Stimulated activated CD8-positive, alpha-beta memory T cell treated with anti-CD3 and anti-CD28 coated beads, Interleukin-15, amount 100 ng/mL, for 1 hour (primary cell): ENCODE measurements at places on chromosomes 4 and X.

DNA sequence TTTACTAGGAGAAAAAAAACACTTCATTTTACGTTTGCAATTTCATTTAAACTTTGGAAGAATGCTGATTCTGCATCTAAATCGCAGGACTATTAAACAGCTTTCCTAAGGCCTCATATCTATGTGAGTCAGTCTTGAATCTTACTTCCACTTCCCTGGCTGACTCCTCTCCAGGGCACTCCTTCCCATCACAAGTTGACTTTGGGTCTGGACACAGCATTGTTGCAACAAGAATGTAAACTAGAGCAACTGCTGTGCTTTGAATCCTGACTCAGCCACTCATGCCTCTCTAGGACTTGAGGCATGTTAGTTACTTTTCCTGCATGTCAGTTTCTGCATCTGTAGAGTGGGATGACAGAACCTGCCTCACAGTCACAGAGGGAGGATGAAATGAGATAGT lies 413.8 kb downstream of the FAT4 start:
- no peak for DNase-seq

GRCh38 chr4:106329041-106329618 lies 12.8 kb downstream of the AIMP1 start:
- DNase-seq, result no peak

DNA sequence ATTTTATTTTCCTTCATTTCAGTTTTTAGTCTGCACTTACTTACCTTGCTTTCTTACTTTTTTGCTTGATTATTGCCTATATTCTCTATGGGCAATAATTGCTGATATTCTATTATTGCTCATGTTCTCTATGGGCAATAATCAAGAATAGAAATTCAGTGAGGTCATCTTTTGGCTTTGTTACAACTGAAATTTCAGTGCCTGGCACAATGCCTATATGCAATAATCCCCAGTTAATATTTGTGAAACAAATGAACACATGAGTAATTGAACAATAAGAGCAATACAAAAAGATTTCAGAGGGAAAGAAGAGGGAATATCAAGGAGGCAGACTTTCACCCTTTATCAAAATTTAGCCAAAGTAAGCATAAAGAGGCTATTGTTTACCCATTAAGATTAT lies 48.6 kb upstream of the ARSJ start:
- DNase-seq, result no peak

GRCh38 chr4:24809376-24809775 lies 14.0 kb downstream of the SOD3 start:
- no peak for DNase-seq

DNA sequence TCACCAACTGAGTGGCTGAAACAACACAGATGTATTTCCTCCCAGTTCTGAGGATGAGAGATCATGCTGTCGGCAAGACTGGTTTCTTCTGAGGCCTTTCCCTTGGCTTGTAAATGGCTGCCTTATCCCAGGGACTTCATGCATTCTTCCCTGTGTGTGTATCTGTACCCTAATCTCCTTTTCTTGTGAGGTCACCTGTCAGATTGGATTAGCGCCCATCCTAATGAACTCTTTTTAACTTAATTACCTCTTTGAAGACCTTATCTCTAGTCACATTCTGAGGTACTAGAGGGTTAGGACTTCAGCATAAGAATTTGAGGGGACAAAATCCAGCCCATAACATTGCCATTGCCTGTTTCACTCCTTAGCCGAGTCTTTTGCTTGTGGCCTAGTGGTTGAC lies 59.5 kb upstream of the TMEM150C start:
- no peak for DNase-seq

DNA sequence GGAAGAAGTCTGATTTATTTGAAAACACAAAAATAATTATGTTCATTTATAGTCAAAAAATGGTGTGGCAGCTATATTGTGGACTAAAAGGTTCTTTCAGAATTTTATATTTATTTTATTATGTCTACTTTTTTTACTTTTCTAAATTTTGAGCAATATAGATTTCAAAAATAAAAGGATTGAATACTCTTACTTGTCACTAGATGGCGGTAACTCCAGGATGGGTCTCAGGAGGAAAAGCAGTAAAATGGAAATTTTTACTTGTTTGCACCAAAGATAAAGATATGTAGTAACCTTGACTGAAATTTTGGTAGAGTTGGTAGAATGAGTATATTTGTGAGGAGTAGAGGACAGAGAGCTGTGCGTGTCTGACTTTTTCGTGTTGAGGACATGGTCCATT lies 14.5 kb upstream of the DACH2 start:
- no peak for DNase-seq

GRCh38 chr4:74930162-74930561 lies 2.8 kb upstream of the PARM1 start:
- no peak for DNase-seq

GRCh38 chrX:45632506-45632905 lies 431.8 kb upstream of the DIPK2B start:
- DNase-seq, result no peak

DNA sequence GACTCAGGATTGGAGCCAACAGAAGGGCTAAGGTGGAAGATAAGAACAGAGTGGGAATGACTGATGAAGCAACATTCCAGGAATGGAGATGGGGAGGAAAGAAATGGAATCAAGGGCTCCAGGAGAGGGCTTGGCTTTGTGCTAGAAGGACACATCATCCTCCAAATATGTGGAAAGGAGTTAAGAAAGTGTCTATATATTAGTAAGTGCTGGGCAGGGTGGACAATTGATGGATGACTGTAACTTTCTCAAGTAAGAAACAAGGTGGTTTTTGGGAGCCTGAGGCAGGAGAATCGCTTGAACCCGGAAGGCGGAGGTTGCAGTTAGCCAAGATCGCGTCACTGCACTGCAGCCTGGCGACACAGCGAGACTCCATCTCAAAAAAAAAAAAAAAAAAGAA lies 71.6 kb upstream of the NFKB1 start:
- no peak for DNase-seq

DNA sequence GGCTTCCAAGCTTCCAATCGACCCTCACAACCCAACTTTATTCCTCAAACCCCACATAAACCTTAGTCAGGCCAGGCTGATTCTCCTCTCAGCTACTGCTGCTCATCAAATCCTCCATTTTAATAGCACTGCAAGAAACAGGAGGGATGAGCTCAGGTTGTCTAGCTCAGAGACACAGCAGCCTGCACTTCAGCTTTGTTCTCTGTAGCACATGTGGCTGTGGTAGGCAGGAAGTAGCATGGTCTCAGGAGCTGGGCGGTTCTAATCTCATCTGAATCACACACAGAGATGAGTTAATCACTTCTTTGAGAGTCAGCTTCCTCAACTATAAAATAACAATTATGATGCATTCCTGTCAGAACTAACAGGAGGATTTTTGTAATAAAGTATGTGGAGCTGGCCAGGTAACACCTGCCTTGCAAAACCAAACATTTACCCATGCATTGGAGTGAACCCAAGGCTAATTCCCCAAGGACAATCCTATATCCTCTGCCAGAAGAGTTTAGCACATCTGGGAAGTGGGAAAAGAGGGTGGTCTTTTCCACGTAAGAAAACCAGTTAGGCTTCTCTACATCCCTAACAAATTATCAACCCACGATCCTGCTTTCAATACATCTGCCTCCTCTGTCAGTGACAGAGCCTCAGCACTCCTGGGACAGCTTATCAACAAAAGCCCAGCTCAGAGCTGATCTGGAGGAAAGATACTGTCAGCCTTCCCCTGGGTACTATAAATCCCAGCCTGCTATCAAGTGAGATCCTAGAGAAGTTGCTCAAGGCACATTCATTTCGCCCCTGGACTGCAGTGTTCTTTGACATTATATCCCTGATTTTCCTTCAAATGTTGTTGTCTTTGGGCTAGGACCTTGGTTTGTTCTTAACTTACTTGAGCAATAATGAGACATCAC lies 32.8 kb downstream of the ELOVL6 start:
- DNase-seq, result peak; percentile 26

DNA sequence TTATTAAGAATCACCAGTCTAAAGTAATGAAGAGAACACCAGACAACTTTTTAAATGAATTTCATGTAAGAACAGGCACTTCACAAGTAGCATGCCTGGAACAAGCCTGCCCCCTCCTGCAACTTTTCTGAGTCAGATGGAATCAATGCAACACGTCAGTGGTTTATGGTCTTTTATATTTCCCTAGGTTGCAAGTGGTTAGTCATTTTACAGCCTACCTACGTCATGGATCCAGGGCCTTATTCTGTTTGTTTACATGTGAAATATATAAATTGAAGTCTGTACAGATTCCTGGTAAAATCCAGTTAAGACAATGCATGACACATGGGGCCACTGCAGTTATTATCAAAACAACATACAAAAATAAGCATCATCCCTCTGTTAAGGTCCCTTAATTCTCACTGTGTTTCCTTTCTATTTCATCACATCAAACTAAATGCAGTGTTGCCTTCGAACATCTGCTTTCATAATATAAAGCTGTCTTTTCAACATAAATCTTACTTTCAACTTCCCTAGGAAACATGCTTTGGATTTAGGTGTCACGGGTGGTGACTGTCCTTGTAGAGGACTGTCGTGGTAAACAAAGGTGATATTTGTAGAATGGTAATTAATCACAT lies 309.3 kb downstream of the FRMPD4 start:
- DNase-seq, result no peak

GRCh38 chr4:148112231-148112982 lies 329.8 kb downstream of the NR3C2 start:
- DNase-seq, result no peak

DNA sequence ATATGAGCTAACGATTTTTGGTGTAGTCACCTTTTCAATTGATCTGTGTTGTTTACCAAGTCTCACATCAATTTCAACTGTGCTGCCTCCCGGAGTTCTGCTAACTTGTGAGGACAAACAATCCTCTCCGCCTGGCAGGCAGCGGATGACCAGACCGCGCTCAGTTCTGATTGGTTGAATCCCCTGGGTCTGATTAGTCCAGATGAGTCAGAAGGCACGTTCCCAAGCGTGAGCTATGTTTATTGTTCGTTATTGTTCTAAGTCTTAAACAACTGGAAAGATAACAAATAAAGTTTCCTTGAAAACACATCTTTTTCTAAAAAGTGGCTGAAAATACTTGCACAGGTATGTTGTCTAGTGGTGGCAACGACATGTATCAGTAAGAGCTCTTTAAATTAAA lies 37.9 kb upstream of the TRPC3 start:
- DNase-seq, result no peak

DNA sequence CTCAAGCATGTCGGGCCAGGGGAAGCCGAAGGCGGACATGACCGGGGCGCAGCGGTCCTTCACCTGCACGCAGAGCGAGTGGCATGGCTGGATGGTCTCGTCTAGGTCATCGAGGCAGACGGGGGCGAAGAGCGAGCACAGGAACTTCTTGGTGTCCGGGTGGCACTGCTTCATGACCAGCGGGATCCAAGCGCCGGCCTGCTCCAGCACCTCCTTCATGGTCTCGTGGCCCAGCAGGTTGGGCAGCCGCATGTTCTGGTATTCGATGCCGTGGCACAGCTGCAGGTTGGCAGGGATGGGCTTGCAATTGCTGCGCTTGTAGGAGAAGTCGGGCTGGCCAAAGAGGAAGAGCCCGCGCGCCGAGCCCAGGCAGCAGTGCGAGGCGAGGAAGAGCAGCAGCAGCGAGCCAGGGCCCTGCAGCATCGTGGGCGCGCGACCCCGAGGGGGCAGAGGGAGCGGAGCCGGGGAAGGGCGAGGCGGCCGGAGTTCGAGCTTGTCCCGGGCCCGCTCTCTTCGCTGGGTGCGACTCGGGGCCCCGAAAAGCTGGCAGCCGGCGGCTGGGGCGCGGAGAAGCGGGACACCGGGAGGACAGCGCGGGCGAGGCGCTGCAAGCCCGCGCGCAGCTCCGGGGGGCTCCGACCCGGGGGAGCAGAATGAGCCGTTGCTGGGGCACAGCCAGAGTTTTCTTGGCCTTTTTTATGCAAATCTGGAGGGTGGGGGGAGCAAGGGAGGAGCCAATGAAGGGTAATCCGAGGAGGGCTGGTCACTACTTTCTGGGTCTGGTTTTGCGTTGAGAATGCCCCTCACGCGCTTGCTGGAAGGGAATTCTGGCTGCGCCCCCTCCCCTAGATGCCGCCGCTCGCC lies at the start of gene SFRP2:
Gene SFRP2, minus strand, starts transcription at position 671 of the 864 bp plus-strand sequence. Its CDS starts 248 bp downstream, at position 423.
- DNase-seq, result no peak

GRCh38 chrX:46912098-46912602 lies at the start of gene JADE3:
Gene JADE3, plus strand, starts transcription at chrX:46912421. Its CDS starts 72,474 bp downstream, at chrX:46984895.
- DNase-seq, result no peak

- DNase-seq, result no peak
These were observed 68.7 kb downstream of the MCF2 start for GRCh38 chrX:139639253-139639652.

GRCh38 chrX:123361371-123361770 lies 177.3 kb downstream of the GRIA3 start:
- no peak for DNase-seq

GRCh38 chr4:96912716-96913115 lies 1072.8 kb downstream of the PDHA2 start:
- no peak for DNase-seq

DNA sequence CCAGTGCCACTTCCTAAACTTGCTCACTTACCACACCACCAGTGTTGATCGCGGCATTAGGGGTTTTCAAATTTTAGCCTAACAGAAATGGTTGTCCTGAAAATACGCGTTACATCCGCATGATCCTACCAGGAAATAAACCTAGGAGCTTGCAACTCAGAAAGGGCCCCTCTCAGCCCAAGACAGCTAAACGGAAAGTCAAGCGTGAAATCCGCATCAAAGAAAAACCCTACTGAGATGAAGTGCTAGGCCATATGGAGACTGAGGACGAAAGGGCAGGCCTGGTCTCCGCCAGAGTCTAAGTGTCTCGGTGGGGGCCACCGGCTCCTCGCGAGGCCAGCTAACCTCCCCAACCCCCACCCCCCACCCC lies 626 bp downstream of the YTHDC1 start:
- peak; percentile 1 for DNase-seq

- DNase-seq, result no peak
These were observed 107.7 kb upstream of the ZFP42 start for GRCh38 chr4:187887906-187888305.

GRCh38 chr4:72432975-72433374 lies 136.0 kb downstream of the ADAMTS3 start:
- no peak for DNase-seq

DNA sequence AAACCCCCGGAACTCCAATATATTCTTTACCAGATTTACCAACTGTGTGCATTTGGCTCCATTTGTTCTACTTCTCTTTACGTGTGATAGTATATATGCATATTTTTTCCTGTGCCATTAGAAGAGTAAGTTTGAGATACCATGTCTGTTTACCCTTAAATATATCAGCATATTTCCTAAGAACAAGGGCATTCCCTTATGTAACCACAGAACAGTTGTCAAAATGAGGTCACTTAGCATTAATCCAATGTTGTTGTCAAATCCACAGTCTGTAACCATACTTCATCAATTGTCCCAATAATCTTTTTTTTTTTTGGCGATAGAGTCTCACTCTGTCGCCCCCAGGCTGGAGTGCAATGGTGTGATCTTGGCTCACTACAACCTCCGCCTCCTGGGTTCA lies 55.2 kb downstream of the TBC1D14 start:
- no peak for DNase-seq
